ENCODE measurements at places on chromosomes 7 and 10.

DNA sequence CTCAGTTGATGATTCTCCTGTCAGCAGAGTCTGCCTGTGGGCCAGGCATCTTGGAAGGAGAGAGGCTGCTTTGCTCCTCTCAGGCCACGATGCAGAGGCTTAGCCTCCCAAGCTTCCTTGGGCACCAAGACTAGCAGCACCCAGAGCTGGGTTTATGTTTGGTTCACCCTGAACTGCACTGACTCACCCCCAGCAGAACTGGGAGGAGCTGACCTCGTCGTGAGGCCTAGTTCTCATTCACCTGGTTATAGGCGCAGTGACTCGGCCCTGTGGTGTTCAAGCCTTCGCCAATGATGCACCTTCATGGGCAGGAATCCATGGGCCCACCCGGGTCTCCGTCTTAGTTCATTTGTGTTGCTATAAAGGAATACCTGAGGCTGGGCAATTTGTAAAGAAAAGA is 122.0 kb upstream of the ZNF438 start:
- DNase-seq = peak; percentile 48

DNA sequence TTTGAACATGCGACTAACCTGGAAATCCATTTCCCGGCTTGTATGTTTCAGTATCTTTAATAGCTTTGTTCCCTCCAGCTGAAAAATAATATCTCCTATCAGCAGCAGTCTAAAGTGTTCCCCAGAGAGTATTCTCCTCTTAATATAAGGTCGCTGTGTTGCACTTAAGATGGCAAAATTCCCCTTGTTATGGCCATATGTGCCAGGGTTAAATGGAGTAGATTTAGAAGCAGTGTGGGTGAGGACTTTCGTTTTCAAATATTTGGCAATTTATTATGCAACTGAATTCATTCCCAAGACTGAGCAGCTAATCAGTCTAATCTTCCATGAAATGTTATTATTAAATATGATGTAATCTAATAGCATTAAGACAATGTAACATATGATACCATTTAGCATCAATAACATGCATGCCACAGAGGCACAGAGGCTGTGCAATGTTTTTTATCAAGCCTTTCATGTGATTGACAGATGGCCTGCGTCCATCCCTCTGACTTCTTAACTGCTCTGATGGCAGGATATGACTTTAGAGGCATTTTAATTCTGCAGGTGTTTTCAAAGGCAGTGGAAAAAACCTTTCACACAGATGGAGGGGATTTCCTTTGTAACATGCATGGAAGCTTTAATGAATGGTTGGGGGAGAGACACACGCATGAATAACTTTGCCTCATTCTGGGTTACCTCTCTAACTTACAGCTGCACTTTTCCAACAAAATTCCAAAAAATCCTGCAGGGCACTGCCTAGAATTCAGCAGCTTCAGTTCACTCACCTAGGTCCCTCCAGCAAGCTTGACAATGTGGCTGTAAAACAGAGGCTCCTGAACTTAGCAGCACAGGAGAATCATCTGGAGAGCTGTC is 55.1 kb upstream of the ZPBP start:
- DNase-seq = no peak

GRCh38 chr10:77279207-77279606 is 358.4 kb downstream of the KCNMA1 start:
- peak; percentile 45 for DNase-seq

- DNase-seq = no peak
Observed at GRCh38 chr10:56035489-56035888, 325.6 kb downstream of the ZWINT start.

GRCh38 chr10:60236869-60237524 is 152.7 kb downstream of the ANK3 start:
- DNase-seq = peak; percentile 7

DNA sequence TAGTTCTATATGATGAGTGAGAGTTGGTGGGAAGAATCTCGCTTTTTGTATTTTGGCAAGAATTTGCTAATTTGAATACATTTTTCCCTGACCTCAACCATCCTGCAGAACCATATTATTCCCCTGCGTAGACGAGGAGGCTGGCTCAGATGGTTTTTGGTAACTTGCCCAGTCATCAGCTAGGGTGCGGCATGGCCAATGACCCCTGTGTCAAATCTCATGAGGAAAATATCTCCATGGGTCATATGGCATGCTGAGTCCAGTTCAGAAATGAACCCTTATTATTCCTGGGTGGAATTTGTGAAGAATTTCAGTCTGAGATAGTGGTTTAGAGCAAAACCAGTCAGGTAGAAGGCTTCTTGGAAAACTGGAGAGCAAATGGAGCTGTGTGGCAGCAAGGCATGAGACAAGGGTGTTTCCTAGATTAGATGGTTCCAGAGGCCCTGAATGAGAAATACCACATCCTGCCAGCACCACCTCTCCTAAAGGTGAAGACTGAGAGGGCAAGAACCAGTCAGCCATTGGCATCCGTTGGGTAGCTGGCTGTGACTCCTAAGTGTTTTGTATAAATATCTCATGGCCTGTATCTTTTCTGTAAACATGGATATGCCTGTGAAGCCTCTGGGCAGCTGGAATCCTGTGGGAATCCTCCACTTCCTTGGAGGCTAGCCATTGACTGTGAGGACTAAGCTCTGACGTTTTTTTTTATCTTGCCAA is 5.8 kb upstream of the UPP1 start:
- no peak for DNase-seq

- DNase-seq = peak; percentile 4
Observed at GRCh38 chr10:116708391-116708821, 34.0 kb downstream of the HSPA12A start.

DNA sequence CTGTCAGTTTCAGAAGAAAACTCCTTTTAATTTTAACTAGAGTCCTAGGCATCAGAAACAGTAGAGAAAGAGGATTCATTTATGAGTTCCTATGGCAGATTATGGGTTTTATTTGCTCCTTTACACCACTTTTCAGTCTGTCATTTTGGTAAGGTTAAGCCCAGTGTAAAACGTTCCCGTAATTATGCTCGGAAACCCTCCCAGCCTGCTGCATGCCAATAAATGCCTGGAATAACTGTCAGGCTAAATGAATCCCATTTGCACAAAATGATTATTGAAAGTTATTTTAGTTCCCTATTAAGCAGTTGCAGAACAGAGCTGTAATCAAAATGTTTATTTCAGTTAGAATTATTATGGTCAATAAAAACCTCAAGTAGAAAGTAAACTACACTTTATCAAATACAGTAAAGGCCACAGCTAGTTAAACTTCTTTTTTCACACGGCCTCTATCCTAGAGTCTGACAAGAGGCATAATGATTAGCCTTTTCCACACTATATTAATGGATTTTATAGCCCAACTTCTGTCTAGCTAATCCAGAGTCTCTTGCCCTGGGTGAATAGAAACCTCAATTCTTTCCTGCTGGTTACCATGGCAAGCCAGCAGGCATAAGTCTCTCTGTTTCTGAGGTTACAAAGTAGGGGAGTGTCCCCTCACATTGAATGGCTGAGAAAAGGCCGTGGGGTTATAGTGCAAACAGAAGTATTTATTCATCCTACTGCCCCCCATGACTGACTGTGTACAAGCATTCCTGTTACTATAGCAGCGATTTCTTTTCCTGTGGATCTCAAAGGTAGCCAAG is 80.8 kb upstream of the NPVF start:
- no peak for DNase-seq
